Panc1 (cell line): ENCODE measurements at places on chromosomes 2 and 18.

DNA sequence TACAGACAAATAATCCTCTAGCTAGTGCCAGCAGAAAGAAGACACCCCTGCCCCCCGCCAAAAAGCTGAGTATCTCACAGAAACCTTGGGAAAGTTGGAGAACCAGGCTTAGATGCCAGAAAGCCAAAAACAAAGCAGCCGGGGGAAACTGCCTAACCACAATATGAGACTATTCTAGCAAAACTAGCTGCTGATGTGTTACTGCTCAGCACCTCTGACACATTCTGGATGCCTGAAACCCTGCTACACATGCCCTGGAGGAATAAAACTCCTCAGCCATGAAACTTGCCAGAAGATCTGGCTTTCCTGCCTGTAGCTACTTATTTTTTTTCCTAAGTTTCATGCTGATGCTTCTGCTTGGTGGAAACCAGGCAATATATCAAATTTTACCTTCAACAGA, 122.7 kb upstream of the GCFC2 start:
- DNase-seq: no peak

DNA sequence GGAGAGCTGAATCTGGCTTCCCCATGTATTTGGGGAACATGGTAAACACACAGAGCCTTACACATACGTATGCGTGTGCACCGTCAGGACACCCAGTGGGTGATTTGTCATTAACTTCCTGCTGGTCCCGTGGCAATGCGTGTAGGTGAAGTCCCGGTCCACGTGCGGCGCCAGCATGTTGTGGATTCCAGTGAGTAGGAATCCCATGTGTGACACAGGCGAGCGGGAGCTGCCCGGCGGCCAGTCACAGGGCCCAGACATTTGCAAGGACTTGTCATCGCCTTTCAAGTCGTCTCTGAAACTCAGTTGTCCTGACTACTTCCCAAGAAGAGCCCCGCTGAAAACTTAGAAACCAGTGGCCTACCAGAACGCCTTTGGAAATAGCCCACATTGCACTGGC, 102.0 kb downstream of the RNF144A start:
- DNase-seq: no peak

DNA sequence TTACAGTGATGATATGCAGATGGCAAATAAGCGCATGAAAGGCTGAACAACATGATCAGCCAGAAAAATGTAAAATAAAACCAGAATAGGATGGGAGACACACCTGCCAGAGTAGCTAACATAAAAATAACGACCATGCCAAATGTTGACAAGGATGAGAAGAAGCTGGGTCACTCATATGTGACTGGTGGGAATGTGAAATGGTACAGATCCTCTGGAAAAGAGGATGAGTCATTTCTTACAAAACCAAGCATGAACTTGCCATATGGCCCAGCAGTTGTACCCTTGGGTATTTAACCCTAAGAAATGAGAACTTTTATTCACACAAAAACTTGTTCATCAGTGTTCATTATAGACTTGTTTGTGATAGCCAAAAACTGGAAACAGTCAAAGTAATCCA, 143.8 kb downstream of the SH3BP4 start:
- DNase-seq: no peak

GRCh38 chr2:9883897-9884296, 40.6 kb downstream of the TAF1B start:
- DNase-seq: no peak
